ENCODE measurements at places on chromosomes 1 and 21. TPM values are rescaled to one million over a fixed set of nuclear protein-coding genes. Genes with fewer than 3 reads are reported as not detected.

NPHS2 gene
- total RNA-seq = not detected

NUP210L gene
- total RNA-seq = 0.04 TPM

PEAR1 gene
- total RNA-seq = not detected

- no peaks in the 10 kb centered on the region for H3K36me3 ChIP-seq
- H3K4me1 ChIP-seq = peaks cover 30% of the 10 kb centered on the region
- no peaks in the 10 kb centered on the region for H3K27me3 ChIP-seq
Observed at GRCh38 chr1:209652873-209653401, 712 bp upstream of the LAMB3 start.

BCL10 gene
- 29.0 TPM for total RNA-seq

- no peak for DNase-seq
- H3K27me3 ChIP-seq = no peaks in the 10 kb centered on the region
- peaks cover 21% of the 10 kb centered on the region for H3K4me1 ChIP-seq
- peaks cover 6% of the 10 kb centered on the region for H3K36me3 ChIP-seq
- H3K4me3 ChIP-seq = no peak overlapping the region
Observed at GRCh38 chr1:110002695-110003094, 18.1 kb downstream of the AHCYL1 start.

DNA sequence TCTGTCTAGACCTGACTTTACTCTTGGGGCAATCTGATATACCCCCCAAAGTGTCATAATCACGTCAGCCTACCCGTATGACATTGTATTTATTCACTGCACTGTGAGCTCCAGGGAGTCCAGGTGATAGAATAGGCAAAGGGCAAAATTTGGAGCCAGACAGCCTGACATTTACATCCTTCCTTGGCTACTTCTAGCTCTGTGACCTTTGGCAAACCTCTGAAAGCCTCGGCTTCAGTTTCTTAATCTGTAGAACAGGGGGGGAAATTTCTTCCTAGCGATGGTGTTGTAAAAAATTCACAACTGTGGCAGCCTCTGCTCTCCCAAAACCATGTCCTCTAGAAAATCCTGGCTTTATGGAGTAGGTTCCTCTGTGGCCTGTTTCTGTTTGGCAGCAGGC is 240.9 kb downstream of the KIF26B start:
- DNase-seq = no peak
- H3K4me3 ChIP-seq = no peak overlapping the region
- no peaks in the 10 kb centered on the region for H3K36me3 ChIP-seq
- no peaks in the 10 kb centered on the region for H3K4me1 ChIP-seq
- H3K27me3 ChIP-seq = peaks cover 4% of the 10 kb centered on the region

RXRG gene
- total RNA-seq = 0.10 TPM

AMY1A gene
- total RNA-seq = not detected

NFASC gene
- total RNA-seq = 0.06 TPM

DNA sequence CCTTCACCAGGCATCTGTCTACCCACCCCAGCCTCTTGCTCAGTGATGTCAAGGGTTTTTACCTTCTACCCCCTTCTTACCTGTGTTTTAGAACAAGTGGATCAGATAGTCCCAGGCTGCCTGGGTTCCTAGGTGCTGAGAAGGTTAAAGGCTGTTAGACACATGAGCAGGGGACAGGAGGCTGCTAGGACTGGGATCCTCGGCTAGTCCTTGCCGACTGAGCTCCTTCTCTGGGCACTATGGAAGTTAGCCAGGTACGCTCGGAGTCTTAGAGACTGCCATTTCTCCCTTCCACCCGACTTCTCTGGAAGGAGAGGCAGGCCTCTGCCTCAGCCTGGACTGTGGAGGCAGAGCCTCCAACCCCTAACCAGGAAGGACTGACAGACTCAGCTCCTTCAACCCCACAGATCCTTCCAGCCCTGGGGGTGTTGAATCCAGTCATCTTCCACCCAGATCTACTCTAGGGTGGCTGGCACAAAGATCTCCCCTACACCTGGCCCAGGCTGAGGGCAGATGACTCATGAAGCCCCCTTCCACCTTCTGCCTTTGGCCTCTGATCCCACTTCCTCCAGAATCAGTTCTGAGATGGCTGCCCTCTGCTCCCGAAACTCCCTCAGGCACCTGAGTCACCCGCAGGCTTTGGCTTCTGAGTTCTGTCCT is at the start of gene DYNLT4:
TSS of gene DYNLT4 (minus strand) at position 648 of the 660 bp plus-strand sequence. CDS start 683 bp downstream, outside the sequence.
- peaks cover 45% of the 10 kb centered on the region for H3K36me3 ChIP-seq
- H3K4me3 ChIP-seq = peak within 1 kb of the TSS; percentile 74
- peak within 1 kb of the TSS; percentile 99 for H3K27ac ChIP-seq

DNA sequence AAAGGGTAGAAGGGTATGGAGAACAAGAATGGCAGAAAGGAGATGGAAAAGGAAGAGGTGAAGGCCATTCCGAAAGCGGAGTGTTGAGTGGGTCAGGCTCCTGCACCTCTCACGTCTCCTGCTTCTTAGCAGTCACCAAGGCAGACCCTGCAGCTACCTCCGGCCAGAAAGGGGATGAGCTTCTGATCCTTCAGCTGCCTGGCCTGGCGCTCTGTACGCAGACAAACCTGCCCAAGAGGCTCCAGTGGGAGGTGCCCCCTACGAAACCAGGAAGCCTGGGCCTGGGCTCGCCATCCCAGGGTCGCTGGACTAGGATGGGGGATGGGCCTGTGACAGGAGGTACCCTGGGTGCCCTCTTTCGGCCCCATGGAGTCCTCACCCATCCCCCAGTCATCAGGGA is 3.0 kb downstream of the GPR61 start:
- H3K4me1 ChIP-seq = peaks cover 10% of the 10 kb centered on the region
- no peak overlapping the region for H3K27ac ChIP-seq
- DNase-seq = no peak
- H3K27me3 ChIP-seq = no peaks in the 10 kb centered on the region

CYP4A22 gene
- not detected for total RNA-seq

CHI3L2 gene
- total RNA-seq = 5.1 TPM

NIPAL3 gene
- 34.7 TPM for total RNA-seq

DNA sequence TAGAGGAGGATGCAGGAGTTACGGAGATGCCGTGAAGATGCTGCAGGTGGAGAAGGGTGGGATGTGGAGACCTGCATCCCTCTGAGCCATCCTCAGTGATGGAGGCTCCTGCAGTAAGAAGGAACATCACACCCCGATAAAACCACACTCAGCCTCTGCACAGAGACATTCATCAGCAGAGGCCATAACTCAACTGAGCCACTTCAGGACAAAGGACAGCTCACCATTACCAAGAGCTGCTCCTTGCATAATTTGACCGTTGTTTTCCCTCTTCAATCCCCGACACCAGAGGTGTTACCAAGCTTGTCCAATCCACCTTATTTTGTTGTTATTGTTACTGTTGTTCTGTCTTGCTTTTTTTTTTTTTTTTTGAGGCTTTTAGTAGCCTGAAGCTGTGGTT is 543.9 kb downstream of the AJAP1 start:
- no peak overlapping the region for H3K27ac ChIP-seq
- no peaks in the 10 kb centered on the region for H3K4me1 ChIP-seq
- no peaks in the 10 kb centered on the region for H3K36me3 ChIP-seq
- peaks cover 5% of the 10 kb centered on the region for H3K27me3 ChIP-seq
- no peak overlapping the region for H3K4me3 ChIP-seq

DNA sequence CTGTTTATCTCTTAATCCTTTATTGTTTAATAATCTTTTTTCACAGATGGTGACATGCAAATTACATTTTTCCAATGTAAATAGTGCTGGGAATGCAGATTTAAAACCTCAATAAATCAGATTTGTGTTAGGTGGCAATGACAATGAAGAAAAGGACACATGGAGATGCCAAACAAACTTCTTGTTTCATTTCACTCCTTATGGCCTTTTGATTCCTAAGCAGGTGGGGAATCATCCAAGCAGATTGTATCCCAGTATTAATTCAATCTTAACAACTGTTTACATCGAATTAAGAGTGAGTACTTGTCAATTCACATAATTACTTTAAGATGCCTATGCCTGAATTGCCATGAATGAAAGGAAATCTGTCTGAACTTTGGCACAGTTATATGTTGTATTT is 98.9 kb upstream of the RGS18 start:
- DNase-seq = no peak
- H3K27ac ChIP-seq = no peak overlapping the region
- H3K27me3 ChIP-seq = no peaks in the 10 kb centered on the region
- no peaks in the 10 kb centered on the region for H3K36me3 ChIP-seq

TRIM63 gene
- not detected for total RNA-seq

SHISAL2A gene
- 14.2 TPM for total RNA-seq

GRCh38 chr1:30535595-30536325 is 187.6 kb downstream of the MATN1 start:
- H3K27me3 ChIP-seq = no peaks in the 10 kb centered on the region
- DNase-seq = no peak
- H3K4me1 ChIP-seq = no peaks in the 10 kb centered on the region

DNA sequence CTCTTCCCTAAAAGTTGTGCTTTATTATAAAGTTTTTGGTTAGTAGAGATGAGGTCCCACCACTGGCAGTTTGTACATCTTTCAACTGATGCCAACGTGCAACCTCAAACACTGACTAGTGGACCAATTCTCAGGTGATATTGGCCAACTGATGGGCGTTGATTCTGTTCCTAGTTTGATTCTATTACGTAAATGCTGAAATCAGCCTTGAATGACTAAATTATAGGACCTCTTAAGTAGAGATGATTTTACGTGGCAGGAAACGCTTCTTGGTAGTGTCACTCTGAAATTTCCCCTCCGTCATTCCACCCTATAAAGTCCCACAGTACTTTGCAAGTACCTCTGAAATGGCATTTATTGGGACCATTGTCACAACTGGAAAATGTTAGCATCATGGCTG is 8.8 kb upstream of the FNDC7 start:
- DNase-seq = no peak
- H3K4me1 ChIP-seq = peaks cover 25% of the 10 kb centered on the region
- H3K27ac ChIP-seq = peak overlapping the region; percentile 81
- H3K36me3 ChIP-seq = peaks cover 22% of the 10 kb centered on the region
- no peaks in the 10 kb centered on the region for H3K27me3 ChIP-seq

GRCh38 chr1:181661569-181661968 is 178.3 kb downstream of the CACNA1E start:
- H3K27ac ChIP-seq = no peak overlapping the region
- peaks cover 20% of the 10 kb centered on the region for H3K27me3 ChIP-seq
- no peaks in the 10 kb centered on the region for H3K36me3 ChIP-seq

- H3K27me3 ChIP-seq = no peaks in the 10 kb centered on the region
- no peak overlapping the region for H3K27ac ChIP-seq
- no peak for DNase-seq
- H3K4me3 ChIP-seq = no peak overlapping the region
- no peaks in the 10 kb centered on the region for H3K4me1 ChIP-seq
- H3K36me3 ChIP-seq = no peaks in the 10 kb centered on the region
Observed at GRCh38 chr1:159881622-159882526, 18.1 kb downstream of the CFAP45 start.

GRCh38 chr1:2374252-2375155 is 16.9 kb downstream of the MORN1 start:
- H3K4me3 ChIP-seq = no peak overlapping the region
- no peaks in the 10 kb centered on the region for H3K4me1 ChIP-seq
- no peak overlapping the region for H3K27ac ChIP-seq

- H3K36me3 ChIP-seq = peaks cover 15% of the 10 kb centered on the region
- H3K27me3 ChIP-seq = no peaks in the 10 kb centered on the region
- H3K4me1 ChIP-seq = peaks cover 2% of the 10 kb centered on the region
- H3K27ac ChIP-seq = no peak overlapping the region
Observed at GRCh38 chr21:36254106-36254941, 65.7 kb upstream of the MORC3 start.

CDC42BPA gene
- 2.7 TPM for total RNA-seq

GRCh38 chr1:185813401-185813979 is 79.3 kb downstream of the HMCN1 start:
- H3K4me3 ChIP-seq = no peak overlapping the region
- H3K27ac ChIP-seq = no peak overlapping the region
- H3K36me3 ChIP-seq = no peaks in the 10 kb centered on the region
- peaks cover 12% of the 10 kb centered on the region for H3K27me3 ChIP-seq

ZNF648 gene
- not detected for total RNA-seq

AMY1C gene
- total RNA-seq = not detected

CFAP107 gene
- not detected for total RNA-seq

NTMT2 gene
- total RNA-seq = not detected

DNA sequence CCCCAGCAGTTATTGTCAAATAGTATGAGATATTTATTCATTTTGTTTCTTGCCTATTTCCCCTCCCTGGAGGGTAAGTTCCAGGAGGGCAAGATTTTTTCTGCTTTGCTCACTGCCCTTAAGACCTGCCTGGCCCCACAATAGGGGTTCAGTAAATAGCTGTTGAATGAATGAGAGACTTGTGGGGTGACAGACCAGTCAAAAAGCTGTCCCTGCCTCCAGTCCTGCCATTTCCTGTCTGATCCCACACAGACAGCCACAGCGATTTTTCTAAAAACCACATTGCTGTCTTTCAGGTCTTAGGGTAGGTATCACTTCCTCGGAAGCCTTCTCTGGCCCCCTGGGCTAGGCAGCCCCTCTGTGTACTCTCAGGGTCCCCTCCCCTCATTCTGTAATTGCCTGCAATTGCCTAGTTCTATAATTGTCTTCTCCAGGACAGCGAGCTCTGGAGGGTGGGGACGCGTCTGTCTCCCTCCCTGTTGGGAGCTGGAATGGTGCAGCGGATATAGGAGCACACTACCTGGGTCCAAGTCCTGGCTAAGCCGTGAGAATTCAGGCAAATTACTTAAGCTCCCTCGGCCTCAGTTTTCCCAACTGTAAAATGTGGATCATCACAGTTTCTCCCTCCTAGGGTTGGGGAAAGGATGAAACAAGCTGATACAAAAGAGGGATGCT is 1.8 kb upstream of the EXTL1 start:
- DNase-seq = no peak
- H3K27me3 ChIP-seq = peaks cover 4% of the 10 kb centered on the region

GRCh38 chr1:222196288-222196687 is 351.6 kb downstream of the HHIPL2 start:
- no peaks in the 10 kb centered on the region for H3K36me3 ChIP-seq
- DNase-seq = no peak
- H3K4me1 ChIP-seq = no peaks in the 10 kb centered on the region
- no peaks in the 10 kb centered on the region for H3K27me3 ChIP-seq

GRCh38 chr21:16563116-16563515 is 833.3 kb downstream of the USP25 start:
- no peak overlapping the region for H3K27ac ChIP-seq
- no peaks in the 10 kb centered on the region for H3K27me3 ChIP-seq
- no peak for DNase-seq

DNA sequence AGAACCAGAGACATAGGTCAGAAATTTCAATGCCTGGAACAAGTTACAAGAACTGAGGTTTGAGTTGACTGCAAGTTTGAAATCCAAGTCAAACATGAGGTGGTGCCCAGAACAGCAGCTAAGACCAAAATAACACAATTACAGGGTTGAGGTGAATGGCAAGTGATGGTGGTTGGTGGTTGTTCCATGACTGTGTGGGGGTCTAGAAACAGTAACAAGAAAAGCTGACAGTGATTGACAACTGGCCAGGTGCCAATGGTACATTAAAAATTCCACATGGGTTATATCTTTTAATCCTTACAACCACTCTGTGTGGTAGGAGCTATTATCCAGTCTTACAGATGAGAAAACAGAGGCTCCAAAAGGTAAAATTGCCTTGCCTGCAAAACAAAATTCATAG is 32.0 kb downstream of the RIMS3 start:
- no peaks in the 10 kb centered on the region for H3K36me3 ChIP-seq
- H3K27ac ChIP-seq = no peak overlapping the region
- H3K27me3 ChIP-seq = no peaks in the 10 kb centered on the region
- no peak overlapping the region for H3K4me3 ChIP-seq

GRCh38 chr1:227215863-227216510 is 102.3 kb downstream of the CDC42BPA start:
- H3K27ac ChIP-seq = no peak overlapping the region
- H3K4me1 ChIP-seq = no peaks in the 10 kb centered on the region
- peaks cover 12% of the 10 kb centered on the region for H3K27me3 ChIP-seq
- no peak for DNase-seq
- H3K4me3 ChIP-seq = no peak overlapping the region
